WERI-Rb-1 (cell line): ENCODE measurements at places on chromosomes 2 and 18.

DNA sequence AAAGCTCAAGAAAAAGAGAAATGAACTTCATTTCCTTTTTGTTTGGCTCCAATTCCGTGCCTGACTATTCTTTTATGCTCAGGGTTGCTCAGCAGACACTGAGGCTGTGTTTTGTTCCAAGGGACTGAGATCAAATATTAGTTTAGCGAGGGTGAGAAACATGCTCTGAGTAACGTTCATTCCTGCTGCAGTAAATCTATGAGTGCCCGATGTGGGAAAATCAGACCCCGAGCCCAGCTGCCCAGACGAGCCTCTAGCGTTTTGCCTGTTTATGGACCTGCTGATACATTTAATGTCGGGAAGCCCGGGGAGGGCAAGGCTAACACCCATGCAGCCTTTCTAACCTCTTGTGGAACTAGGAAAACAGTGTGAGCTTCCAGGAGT is 119.2 kb downstream of the VAPA start:
- no peak for DNase-seq

DNA sequence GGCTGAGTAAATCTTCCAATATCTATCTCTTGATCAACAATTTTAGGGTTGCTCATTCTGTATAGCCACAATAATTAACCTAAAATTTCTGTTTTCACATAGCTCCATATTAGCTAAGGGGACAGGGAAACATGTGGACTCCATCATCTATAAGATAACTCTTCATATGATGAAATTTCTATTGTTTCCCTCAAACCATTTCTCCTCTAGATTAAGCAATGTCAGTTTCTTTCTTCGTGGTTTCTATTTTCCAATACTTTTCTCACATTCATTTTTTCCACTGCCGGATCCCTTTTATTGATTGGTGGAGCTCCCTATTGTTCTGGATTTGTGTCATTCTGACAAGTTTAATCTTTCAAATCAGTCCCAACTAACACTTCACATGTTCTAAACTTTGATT is 1221.3 kb upstream of the ZEB2 start:
- no peak for DNase-seq

- no peak for DNase-seq
These were observed 48.4 kb downstream of the NEMP2 start for GRCh38 chr2:190486037-190486623.

DNA sequence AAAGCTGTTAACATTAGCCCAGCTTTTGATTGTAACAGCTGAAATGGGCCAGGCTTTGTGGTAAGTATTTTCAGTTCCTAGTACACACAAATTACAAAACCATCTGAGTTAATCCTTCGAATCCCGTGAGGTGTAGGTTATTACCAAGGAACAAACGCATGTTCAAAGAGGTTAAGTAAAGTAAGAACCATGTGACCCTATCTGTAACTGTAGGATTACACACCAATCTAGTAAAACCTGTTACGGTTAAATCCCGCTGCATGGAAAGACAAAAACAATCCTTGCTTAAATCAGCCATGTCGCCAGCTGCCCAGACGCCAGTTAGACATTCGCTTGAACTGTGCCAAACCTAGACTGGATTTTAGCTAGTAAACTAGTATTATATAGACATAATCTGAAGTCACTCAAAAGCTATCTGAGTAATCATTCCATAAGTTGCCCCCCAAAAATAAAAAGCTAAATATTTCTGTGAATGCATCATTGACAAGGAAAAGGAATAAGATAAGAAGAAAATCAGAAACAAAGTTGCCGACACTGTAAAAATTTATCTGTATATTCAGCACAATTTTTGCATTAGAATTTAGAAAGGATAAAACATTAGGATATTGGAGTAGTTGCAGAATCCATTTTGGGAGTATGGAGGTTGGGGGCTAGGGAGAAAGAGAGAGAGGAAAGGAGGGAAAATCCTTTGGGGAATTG is 638.0 kb downstream of the CNTNAP5 start:
- DNase-seq: peak; percentile 30

GRCh38 chr18:7236933-7237332 is 6.0 kb downstream of the LRRC30 start:
- DNase-seq: peak; percentile 87
